Mucosa of descending colon (tissue), 3 donors: ENCODE measurements at places on chromosomes 4 and X. TPM values are rescaled to one million over a fixed set of nuclear protein-coding genes. Genes with fewer than 3 reads are reported as not detected.

The RBMX2 gene
- total RNA-seq, result 14.7 TPM

The HERC5 gene
- 1.8 TPM for total RNA-seq

The ABCE1 gene
- total RNA-seq, result 25.1 TPM

The CC2D2A gene
- total RNA-seq, result 6.3 TPM

The ATG4A gene
- total RNA-seq, result 17.1 TPM

DNA sequence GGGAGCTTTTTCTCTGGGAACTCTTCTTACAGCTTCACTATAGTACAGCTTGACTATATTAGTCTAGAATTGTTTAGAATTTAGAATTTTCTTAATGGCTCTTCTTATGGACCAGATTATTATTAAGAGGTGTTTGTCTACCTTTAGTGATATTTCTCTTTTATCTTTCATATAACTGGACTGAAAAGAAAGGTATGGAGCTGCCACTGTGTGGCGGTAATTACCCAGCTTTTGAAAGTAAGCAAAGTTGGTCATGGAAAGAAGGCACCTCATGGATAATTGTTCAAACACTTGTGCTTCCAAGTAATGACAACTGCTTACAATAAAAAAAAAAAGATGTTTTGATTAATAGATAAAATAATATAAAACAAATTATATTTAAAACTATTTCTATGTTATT, 1112.5 kb downstream of the TECRL start:
- DNase-seq, result no peak

- no peak for DNase-seq
These were observed 750.5 kb upstream of the POU3F4 start for GRCh38 chrX:82757614-82758013.

GRCh38 chrX:9537781-9538180, 72.9 kb downstream of the TBL1X start:
- DNase-seq, result no peak

DNA sequence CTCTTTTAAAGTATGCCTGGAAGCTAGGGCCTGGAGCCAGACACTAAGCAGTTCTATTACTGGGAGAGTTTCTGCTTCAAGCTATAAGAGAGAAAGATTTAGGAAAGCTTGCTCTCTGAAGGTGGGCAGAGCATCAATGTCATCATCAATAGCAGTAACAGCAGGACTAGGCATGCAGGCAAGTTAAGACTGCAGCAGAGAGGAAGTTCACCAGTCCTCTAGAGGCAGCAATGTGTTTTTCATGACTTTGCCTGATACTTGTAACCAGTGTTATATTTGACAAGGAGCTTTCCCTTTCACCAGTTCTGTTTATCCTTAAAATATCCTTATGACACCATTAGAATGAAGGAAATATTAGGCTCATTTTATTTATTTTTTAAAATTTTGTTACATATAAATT, 237.9 kb downstream of the KCTD8 start:
- DNase-seq, result no peak

- DNase-seq, result no peak
These were observed 395.1 kb downstream of the RAB28 start for GRCh38 chr4:13088726-13089658.

DNA sequence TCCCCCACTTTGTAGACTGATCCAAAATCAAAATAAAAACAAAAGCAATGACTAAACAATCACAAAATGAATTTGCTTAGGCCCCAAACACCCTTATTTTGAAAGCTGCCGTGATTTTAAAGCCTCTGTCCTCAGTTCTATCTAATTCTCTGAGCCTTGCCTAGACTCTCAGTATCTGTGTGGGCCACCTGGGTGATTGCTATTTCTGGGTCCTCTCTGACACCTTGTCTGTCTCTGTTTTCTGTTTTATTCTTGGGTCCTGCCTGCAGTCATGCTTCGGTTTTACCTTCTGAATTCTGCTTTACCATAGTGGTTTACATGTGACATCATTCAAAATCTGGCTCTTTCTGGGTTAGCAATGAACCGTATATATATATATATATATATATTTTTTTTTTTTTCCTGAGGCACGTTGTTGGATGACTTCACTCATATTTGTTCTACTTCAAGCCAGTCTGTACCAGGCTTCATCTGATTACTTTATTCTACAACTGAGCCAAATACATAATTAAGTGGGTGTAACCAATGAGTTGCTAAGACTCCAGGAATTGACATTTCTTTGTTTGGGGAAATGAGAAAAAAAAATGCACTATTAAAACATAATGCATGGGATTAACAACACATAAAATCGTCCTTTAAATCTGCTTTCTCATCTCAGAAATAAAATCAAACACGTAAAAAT, 710.7 kb upstream of the SLIT2 start:
- DNase-seq, result no peak

DNA sequence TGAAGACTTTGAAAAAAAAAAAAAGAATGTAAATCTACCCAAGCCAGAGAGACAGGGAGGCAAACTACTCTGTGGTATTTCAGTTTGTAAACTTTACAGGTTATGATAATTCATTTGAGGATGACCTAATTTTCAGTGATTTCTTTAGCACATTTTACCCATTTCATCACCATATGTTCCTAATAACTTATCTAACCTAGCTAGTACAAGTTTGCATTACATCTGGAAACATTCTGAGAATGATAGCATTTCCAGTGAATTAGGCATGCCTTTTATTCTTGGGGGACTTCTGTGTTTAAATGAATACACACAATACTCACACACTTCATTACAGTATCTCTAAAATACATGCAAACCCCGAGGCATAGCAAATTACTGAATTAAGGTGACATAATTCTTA, 1055.5 kb downstream of the PCDH18 start:
- DNase-seq, result no peak

DNA sequence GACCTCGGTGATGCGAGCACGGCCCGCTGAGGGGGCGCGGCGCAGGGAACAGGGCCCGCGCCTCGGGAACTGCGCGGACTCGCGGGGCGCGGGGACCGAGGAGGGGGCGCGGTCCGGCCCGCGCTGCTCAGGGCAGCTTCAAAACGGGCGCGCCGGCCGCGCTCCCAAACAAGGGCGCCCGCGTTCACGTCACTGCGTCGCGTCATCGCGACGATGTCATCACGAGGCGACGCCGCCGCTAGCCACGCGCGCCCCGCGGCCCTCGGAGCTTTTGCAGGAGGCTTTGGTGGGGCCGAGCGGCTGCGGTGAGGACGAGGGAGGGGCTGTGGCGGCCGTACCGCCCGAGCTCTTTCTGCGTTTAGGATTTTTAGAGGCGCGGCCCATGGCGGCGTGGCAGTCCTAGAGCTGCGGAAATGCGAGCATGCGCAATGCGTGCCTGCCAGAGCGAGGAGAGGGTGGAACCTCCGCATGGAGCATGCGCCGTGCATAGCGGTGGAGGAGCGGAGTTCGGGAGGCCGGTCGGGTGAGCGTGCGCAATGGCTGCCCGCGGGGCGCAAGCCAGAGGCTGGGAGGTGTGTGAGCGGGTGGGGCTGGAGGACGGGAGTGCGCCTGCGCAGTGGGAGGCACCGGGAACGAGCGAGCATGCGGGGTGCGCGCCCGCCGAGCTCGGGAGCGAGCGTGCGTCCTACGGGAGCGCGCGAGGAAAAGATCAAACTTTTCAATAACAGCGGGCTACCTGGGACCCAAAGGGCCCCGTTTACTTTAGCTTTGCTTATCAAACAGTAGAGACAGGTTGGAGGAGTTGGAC, at the start of gene PPP2R3B:
TSS of gene PPP2R3B (minus strand) at position 140 of the 808 bp plus-strand sequence. CDS start 216 bp downstream, outside the sequence.
- peak; percentile 99 for DNase-seq

- no peak for DNase-seq
These were observed 8.0 kb upstream of the VAMP7 start for GRCh38 chrX:155873188-155873587.

GRCh38 chr4:46992338-46992737, 1.0 kb downstream of the GABRA4 start:
- no peak for DNase-seq
